ENCODE measurements at places on chromosomes 3 and 15. TPM values are rescaled to one million over a fixed set of nuclear protein-coding genes. Genes with fewer than 3 reads are reported as not detected.

DNA sequence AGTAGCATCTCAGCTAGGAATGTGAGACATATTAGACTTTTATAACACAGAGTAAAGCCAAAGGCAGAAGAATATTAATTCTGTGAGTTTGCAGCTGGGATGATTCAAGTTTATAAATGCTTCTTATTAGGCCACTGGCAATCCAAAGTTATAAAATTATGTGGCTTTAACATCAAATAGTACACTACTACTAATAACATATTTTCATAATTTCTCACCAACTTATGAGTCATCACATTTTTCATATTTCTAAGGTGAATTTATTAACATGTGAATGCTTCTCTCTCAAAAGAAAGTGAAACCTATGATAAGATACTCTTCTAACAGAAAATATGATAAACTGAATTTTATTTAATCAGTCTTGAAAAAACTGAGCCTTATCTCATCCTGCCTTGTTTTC, 1348.2 kb upstream of the ALCAM start:
- no peak overlapping the region for H3K4me3 ChIP-seq
- no peak for DNase-seq
- H3K36me3 ChIP-seq = no peaks in the 10 kb centered on the region
- no peaks in the 10 kb centered on the region for H3K4me1 ChIP-seq
- no peak overlapping the region for H3K27ac ChIP-seq

DNA sequence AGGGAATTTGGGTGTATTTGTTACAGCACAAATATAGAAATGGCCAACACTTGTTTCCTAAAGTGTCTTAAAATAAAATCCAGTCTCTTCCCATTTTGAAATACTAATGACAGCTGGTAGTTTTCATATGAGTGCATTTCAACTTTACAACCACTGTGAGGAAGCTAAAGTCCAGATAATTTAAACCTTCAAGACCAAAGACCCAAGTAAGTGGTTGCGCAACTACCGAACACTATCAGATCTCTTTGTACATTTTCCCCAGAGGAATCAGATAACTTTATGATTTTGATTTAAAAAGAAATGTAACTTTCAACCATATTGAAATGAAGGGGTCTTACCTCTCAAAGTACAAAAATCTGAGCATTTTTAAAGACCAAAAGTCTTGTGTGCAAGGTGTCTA, 14.3 kb downstream of the BCL2L10 start:
- H3K36me3 ChIP-seq = no peaks in the 10 kb centered on the region
- no peak overlapping the region for H3K27ac ChIP-seq
- no peak for DNase-seq
- no peak overlapping the region for H3K4me3 ChIP-seq

- peaks cover 4% of the 10 kb centered on the region for H3K4me1 ChIP-seq
- no peak for DNase-seq
- no peaks in the 10 kb centered on the region for H3K27me3 ChIP-seq
These were observed 735.6 kb downstream of the PDCD6IP start for GRCh38 chr3:34534013-34534412.

DNA sequence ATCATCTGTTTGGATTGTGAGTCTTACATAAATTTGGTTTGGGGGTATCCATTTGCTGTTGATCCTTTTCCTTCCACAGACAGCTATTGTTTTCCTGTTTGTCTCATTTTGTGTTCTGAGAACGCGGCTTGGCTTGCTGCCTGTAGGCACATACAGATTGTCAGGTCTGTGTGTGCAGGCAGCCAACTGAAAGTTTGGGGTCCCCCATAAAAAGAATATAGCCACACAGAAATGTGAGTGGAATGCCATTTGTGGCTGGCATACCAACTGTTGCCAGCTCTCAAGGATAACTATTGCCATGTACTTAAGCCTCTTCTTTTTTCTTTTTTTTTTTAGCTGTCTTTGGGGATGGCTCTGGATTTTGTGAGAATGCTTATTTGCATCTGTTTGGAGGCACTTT, 1308.0 kb downstream of the ROBO1 start:
- no peak overlapping the region for H3K27ac ChIP-seq
- H3K27me3 ChIP-seq = no peaks in the 10 kb centered on the region
- no peak for DNase-seq
- no peaks in the 10 kb centered on the region for H3K36me3 ChIP-seq
- H3K4me3 ChIP-seq = no peak overlapping the region

The MUC20 gene
- polyA plus RNA-seq = 3.2 TPM

GRCh38 chr3:164320962-164321361, 757.3 kb downstream of the SI start:
- no peaks in the 10 kb centered on the region for H3K4me1 ChIP-seq
- no peak overlapping the region for H3K27ac ChIP-seq
- DNase-seq = no peak
- H3K27me3 ChIP-seq = no peaks in the 10 kb centered on the region

DNA sequence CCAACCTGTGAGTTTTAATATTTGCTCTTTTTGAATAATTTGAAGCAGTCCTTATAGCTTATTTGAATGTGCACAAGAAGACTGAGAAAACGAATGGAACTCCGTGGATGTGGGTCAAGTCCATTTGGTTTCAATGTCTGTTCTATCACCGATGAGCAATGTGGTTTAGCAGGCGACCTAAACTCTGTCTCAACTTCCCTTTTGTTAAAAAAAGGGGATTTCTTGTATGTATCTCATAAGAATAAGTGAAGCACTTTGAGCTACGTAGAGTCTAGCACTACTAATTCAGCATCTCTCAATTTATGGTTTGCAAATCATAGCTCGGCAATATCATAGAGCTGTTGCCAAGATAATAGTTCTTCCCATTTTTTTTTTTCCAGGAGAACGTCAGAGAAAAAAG, 4.6 kb upstream of the SKIL start:
- H3K4me3 ChIP-seq = no peak overlapping the region
- H3K27ac ChIP-seq = no peak overlapping the region
- H3K27me3 ChIP-seq = no peaks in the 10 kb centered on the region
- no peak for DNase-seq
- H3K4me1 ChIP-seq = peaks cover 6% of the 10 kb centered on the region
- H3K36me3 ChIP-seq = no peaks in the 10 kb centered on the region

The BCL2A1 gene
- polyA plus RNA-seq = 0.23 TPM

GRCh38 chr15:65877749-65878148, 8.5 kb downstream of the RAB11A start:
- DNase-seq = no peak
- no peak overlapping the region for H3K27ac ChIP-seq
- H3K36me3 ChIP-seq = peaks cover 84% of the 10 kb centered on the region
- H3K27me3 ChIP-seq = no peaks in the 10 kb centered on the region
- H3K4me3 ChIP-seq = no peak overlapping the region

GRCh38 chr3:190595807-190596206, 81.9 kb downstream of the IL1RAP start:
- H3K4me3 ChIP-seq = no peak overlapping the region
- H3K36me3 ChIP-seq = no peaks in the 10 kb centered on the region
- H3K27ac ChIP-seq = no peak overlapping the region

DNA sequence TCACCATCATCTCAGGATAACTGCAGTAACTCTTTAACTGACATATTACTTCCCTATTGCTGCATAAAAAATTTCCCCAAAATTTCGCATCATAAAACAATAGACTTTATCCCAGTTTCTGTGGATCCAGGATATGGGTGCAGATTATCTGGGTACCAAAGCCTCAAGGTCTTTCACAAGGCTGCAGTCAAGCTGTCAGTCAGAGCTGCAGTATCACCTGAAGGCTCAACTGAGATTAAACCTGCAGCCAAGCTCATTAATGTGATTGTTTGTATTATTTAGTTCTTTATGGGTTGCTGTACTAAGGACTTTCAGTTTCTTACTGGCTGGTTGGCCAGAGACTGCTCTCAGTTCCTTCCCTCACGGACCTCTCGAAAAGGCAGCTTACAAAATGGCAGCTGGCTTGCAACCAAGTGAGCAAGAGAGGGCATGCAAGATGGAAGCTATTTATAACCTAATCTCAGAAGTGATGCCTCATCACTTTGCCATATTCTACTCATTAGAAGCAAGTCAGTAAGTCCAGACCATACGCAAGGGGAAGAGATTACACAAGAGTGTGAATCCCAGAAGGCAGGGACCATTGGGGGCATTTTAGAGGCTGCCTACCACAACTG, 54.9 kb downstream of the DCUN1D1 start:
- H3K36me3 ChIP-seq = no peaks in the 10 kb centered on the region
- no peak for DNase-seq
- no peak overlapping the region for H3K4me3 ChIP-seq
- no peaks in the 10 kb centered on the region for H3K27me3 ChIP-seq
- H3K4me1 ChIP-seq = peaks cover 9% of the 10 kb centered on the region

DNA sequence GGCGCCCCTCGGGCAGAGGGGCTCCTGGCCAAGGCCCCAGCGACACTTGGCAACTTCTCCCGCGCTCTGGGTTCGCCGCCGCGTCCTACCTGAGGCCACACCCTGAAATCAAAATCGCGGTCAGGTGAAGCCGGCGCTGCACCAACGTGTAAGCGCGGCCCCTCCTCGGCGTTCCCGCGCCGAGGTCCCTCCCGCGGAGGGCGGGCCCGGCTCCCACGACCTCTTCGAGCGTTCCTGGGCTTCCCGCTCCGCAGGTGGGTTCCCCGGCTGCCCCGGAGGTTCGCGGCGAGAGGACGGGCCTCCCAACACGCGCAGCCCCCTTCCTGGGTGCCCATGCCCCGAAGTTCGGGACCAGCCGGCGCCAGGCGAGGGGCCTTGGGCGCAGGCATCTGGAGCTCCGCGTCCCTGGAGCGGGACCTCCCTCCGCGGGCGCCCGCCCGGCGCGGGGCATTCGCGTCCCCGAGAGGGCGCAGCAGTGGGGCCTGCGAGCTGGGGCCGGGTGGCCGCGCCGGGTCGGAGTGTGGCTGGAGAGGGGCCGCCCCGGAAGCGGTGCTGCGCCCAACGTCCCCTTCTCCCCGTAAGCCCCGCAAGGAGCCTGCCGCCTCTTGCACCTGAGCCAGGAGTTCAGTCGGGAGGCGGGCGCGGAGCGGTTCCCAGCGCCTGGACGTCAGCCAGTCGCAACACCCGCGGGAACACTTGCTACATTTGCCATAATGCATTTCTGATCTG, 13.7 kb downstream of the PAK6 start:
- H3K27ac ChIP-seq = peak overlapping the region; percentile 8
- H3K36me3 ChIP-seq = no peaks in the 10 kb centered on the region
- H3K27me3 ChIP-seq = no peaks in the 10 kb centered on the region
- peaks cover 36% of the 10 kb centered on the region for H3K4me1 ChIP-seq

GRCh38 chr3:184284696-184285095, 8.9 kb downstream of the ECE2 start:
- no peak overlapping the region for H3K4me3 ChIP-seq
- H3K36me3 ChIP-seq = no peaks in the 10 kb centered on the region
- peaks cover 10% of the 10 kb centered on the region for H3K27me3 ChIP-seq
- DNase-seq = no peak

The MGLL gene
- 38.5 TPM for polyA plus RNA-seq

DNA sequence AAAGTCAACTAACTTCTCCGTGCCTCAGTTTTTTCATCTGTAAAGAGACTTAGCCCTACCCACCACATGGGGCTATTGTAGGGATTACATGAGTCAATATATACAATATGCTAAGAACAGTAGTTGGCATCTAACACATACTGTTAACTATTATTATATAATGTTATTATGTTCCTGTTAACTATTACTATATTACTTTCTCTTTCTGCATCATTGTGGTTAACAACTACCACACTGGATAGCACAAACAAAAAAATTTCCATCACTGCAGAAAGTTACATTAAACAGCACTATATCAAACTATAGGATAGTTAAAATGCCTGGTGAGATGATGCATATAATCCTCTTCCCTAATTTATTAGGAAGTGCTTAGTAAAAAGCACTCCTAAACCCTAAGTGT, 23.7 kb downstream of the STAG1 start:
- H3K27me3 ChIP-seq = no peaks in the 10 kb centered on the region
- H3K4me3 ChIP-seq = no peak overlapping the region
- H3K36me3 ChIP-seq = no peaks in the 10 kb centered on the region
- no peak for DNase-seq
- peak overlapping the region; percentile 9 for H3K27ac ChIP-seq

- H3K27ac ChIP-seq = no peak overlapping the region
- no peaks in the 10 kb centered on the region for H3K4me1 ChIP-seq
- no peak overlapping the region for H3K4me3 ChIP-seq
- no peaks in the 10 kb centered on the region for H3K27me3 ChIP-seq
These were observed 32.1 kb downstream of the OXSM start for GRCh38 chr3:25821746-25822573.

- H3K27ac ChIP-seq = no peak overlapping the region
- DNase-seq = no peak
- no peak overlapping the region for H3K4me3 ChIP-seq
- H3K4me1 ChIP-seq = no peaks in the 10 kb centered on the region
- H3K27me3 ChIP-seq = no peaks in the 10 kb centered on the region
These were observed 317.0 kb downstream of the GABRB3 start for GRCh38 chr15:26455828-26456227.

Measured in heart left ventricle (tissue), 16 donors.